Stimulated activated CD4-positive, alpha-beta T cell treated with anti-CD3 and anti-CD28 coated beads, Interleukin-2, amount 100 ng/mL, for 4 hours (primary cell): ENCODE measurements at places on chromosomes 12 and 14.

DNA sequence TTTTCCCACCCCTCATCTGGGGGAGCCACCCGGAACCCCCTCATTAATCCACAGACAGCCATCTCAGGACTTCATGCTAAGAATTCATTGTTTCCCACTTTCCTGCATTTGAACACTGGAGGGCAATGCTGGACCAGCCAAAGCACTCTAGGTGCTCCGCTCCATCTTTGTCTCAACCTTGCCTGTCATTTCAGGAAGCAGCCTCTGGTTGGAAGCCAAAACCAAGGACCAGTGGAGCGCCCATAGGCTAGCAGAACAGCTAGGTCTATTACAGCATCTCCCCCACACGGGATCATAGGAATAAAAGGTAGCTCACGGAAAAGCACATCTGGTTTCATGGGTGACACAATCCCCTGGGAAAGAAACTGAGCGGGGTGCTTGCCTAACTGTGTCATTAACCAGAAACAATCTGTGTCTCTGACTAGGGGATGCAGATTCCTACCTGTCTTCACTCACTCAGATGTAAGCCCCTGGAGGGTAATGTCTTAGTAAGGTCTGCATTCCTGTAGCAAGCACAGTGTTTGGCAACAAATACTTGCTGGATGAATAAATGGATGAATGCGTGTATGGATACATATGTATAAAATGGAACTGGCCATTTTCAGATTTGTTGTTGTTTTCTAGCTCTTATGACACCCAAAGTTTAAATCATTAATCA, 197.0 kb downstream of the DAD1 start:
- no peak for DNase-seq

GRCh38 chr14:97107080-97107479, 309.9 kb downstream of the VRK1 start:
- no peak for DNase-seq

- DNase-seq: peak; percentile 27
These were observed 3.5 kb downstream of the PTPN21 start for GRCh38 chr14:88551094-88551870.

GRCh38 chr12:29242921-29243431, 93.9 kb downstream of the FAR2 start:
- no peak for DNase-seq

- no peak for DNase-seq
These were observed 266.6 kb upstream of the PWP1 start for GRCh38 chr12:107418981-107419380.

DNA sequence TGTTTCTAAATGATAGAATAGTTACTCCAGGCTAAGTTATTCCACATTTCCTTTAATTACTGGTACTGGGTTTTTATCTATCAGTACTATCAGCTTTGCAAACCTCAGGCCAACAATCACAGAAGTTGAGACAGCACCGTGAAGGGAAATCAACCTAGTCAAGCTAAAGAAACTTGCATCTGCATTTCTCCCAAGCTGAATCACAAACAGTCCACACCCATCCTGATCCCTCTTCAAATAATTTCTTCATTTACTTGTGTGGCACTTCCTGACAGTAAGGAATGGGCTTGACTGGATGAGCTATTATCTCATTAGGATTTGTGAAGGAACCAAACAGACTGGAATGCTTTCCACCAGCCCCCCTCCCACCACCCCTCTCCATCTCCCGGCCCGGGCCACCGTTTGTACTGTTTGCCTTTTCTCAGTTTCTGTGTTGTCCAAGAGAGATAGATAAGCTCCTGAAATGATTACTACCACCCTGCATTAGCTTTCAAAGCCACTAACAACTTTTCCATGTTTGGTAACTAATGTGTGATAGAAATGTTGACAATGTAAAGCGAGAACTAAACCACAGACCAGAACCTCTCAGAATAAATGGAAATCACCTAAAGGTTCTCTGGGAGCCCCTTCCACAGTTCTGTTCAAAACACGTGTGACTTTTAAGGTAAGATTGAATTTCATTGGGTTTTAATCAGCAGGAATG, 236.3 kb downstream of the SLC25A21 start:
- DNase-seq: no peak

GRCh38 chr14:53391631-53392285, 238.6 kb upstream of the DDHD1 start:
- DNase-seq: no peak

GRCh38 chr14:99354166-99354875, 82.3 kb upstream of the BCL11B start:
- DNase-seq: no peak

- no peak for DNase-seq
These were observed at the start of gene FLRT2 for GRCh38 chr14:85529803-85530574. FLRT2 (plus strand) TSS chr14:85530144; CDS start chr14:85621515, 91,371 bp downstream.

DNA sequence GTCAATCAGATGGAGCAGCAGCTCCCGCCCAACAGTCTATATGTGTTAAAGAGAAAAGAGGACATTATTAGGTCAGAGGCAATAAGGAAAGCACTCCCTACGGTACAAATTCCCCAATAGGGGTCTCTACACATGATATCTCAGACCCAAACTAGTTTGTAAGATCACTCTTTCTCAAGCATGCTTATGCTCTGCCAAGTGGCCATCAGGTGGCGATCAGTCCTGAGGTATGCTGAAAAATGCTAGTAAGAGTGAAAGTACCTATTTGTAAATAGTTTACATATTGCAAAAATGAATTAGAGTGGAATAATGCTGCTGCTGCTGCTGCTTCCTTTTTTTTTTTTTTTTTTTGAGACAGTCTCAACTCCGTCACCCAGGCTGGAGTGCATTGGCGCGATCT, 61.0 kb downstream of the CPM start:
- no peak for DNase-seq
